Thoracic aorta (tissue), 2 donors: ENCODE measurements at places on chromosomes 2 and 18.

DNA sequence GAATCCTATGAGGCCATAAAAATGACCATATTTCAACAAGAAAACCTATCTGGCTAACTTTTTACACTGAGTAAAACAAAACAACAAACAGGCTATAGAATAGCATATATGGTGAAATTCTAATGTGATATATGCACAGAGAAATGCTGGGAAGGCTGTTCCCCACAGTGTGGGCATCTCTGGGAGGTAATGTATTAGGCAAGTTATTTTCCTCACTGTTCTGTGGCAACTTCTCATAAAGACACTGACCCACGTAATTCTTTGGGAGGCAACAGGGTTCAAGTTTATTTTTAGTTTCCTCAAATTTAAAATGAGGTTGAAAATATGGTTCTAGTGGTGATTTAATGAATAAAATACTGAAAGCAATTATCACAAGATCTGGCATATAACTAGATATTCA lies 46.7 kb downstream of the RNU4ATAC start:
- no peak for DNase-seq

DNA sequence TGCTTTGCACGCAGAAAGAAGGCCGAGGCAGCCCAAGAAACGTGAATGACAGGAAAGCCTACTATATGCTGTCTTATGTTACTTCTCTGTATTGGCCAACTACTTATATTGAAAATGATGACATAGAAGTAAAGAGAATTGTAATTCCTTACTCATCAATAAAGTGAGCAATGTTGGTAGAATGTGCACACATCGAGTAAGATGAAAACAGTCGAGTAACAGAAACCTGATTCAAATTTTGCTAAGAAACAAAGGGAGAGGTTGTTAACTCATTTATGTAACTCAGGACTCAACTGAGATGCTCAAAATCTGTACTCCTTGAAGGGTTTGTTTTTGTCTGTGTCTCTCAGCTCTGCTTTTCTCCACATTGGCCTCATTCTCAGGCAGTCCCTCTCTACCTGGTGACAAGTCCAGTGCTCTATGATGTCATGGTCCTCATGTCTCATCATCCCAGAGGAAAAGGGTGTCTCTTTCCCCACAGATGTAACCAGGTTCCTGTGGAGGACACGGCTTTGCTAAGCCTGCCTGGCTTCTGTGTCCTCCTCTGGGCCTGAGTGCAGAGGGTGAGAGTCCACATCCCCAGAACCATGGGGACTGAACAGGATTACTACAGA lies 30.3 kb upstream of the CCDC93 start:
- no peak for DNase-seq

DNA sequence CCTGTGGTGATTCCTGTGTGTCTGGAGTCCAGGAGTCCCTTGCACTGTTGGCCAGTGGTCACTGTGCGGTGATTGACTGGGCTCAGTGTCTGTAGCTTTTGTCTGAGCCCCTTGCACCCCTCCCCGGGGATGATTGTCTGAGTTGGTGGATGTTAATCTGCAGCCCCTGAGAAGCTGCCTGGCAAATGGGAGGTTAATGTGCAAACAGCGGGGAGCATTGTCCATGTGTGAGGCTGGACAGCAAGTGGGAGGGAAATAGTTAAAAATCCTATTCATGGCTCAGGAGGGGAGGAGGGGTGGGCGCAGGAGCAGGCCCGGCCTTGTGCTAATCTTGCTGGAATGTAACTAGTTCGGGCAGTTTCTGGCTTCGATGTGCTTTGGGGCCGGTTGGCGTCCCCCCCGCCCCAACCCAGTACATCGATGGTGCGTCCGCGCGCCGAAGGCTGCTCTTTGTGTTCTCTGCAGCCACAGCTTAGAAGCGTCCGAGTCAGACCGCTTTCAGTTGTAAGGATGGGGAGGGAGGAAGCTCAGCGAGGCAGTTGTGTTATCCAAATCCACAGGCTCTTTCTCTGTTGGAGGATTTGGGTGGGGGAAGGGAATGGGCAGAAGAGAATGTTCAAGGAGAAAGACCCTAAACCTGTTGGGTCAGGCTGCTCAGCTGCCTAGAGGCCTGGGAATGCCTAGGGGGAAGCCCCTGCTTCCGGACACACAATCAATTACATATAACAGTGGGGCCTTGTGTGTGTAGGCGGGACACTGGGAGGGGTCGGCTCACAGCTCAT lies 71.8 kb downstream of the TGOLN2 start:
- no peak for DNase-seq

DNA sequence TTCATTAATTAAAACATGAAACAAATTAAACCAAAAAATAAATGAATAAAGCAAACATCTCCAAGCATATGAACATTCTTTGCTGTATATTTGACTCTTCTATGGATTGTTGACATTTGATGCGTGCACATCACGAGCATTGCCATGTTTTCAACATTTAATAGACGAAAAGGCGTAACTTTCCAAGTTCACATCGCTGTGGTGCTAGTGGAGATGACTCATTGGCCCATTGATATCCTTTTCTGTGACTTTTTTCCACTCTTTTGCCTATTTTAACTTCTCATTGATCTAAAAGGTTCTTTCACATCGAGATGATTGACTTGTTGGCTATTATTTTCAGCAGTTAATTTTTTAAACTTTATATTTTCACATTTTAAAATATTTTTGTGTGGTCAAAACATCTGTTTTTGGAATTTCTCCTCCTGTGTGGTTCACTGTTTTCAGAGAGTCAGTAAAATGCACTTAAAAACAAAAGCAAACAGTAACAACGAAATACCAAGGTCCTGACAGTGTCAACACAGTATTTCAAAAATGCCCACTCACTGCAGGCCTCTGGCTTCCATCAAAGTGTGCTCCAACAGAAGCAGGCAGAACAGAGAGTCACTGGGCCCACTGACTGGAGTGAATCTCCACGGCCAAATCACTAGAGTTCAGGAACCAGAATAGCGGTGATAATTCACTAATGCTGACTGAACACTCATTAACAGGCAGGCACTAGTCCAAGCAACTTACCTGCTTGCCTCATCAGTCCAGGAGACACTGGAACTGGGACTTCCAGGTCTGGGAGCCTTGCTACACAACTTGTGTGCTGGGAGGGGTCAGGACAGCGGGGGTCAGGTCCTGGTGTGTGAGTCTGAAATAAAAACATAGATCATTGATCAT lies 372.2 kb upstream of the SMIM21 start:
- no peak for DNase-seq

DNA sequence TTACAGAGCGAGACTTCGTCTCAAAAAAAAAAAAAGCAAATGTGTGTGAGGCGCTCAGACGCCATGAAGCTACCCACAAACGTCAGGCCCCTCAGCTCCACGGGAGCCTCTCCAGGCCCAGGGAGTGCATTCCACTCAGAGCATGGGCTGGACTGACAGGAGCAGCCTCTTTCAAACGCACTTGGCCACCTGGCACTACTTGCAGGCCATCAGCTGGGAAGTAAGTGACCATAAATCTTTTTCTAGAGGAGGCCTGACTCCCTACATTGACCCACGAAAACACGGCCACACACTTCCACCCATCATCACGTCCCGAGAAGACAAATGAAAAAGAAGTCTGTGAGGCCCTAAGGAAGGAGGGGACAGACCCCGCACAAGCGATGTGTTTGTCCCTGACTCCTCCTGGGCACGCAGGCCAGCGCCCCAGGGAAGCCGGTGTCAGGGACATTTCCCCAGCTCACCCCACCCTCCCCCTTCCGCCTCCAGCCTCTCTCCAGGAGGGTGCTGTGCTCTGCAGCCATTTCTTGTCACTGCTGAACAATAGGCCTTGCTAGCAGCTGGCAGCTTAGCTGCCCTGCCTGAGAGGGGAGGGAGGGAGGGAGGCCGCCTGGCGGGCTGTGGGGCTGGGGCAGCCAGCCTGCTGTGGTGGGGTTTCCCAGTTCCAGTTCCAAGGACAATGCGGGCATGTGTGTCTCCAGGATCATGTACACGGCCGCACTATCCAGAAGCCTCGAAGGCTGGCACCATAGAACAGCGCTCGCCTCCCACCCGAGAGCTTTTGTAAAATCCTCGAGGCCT lies 26.6 kb downstream of the SERTAD2 start:
- DNase-seq: no peak

GRCh38 chr2:96325041-96325883 lies at the start of gene ITPRIPL1:
ITPRIPL1 (plus strand) TSS chr2:96325317; CDS start chr2:96325840, 523 bp downstream.
- no peak for DNase-seq

DNA sequence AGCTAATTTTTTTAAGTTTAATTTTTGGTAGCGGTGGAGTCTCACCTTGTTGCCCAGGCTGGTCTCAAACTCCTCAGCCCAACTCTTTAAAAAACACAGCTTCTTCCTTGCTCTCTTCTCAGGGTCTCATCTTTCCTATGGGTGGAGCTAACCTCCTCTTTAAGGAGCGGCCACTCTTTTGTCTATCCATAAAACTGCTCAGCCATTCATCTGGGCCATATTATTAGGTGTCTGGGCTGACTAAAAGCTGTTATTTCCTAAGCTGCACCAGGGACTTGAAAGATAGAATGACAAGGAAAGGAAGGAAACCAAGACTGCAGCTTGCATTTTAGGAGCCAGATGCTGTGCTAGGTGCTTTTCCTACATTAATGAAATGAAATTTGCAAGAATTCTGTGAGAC lies 35.8 kb upstream of the THOC1 start:
- DNase-seq: no peak

DNA sequence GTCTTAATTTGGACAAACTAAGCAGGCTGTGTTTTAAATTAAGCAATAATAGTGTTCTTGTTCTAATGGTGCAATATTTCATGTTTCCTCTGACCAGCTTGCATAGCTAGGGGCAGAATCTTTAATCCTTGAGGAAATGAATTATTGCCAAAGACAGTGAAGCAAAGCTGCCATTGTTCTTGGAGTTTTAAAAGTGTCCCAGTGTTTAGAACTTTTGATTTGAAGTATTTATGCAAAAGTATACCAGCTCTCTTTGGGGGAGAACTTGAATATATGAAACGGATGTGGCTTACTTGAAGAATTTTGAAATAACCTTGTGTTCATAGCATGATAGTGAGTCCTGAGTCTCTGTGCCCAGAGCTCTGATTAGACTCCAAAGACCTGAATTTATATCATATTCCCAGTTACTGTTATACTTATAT lies 33.4 kb downstream of the ITGA6 start:
- DNase-seq: no peak

DNA sequence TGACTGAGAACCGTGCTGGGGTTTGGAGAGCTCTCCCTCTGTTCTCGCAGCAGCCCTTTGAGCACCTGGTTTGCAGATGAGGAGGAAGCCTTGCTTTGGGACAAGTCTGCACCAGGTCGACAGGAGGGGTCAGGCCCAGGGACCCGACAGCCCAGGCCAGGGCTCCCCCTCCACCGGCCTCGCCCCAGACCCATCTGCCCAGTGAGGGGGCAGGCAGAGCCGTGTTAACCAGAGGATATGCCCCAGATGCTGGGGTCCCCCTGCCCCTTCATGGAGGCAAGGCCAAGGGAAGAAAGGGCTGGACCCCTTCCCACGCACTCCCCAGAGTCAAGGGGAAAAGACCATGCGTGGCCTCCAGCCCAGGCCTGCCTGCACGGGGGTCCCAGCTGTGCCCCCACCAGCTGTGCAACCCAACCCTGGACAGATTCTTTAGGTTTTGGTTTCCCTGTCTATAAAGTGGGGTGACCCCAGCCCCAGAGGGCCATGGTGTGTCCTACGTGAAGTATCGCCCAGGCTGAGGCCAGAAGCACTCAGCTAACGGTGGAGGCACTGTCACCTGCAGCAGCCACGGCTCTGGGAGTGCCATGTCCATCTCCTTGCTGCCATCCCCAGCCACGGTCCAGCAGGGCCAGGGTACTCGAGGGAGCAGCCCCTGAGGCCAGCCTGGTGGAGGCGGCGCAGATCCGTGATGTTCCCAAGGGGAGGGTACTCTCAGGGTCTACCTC lies 4.8 kb upstream of the SNED1 start:
- no peak for DNase-seq

GRCh38 chr18:79442508-79443221 lies 46.9 kb downstream of the NFATC1 start:
- DNase-seq: no peak

- DNase-seq: no peak
Observed at GRCh38 chr2:40639320-40639719, 187.4 kb upstream of the SLC8A1 start.

DNA sequence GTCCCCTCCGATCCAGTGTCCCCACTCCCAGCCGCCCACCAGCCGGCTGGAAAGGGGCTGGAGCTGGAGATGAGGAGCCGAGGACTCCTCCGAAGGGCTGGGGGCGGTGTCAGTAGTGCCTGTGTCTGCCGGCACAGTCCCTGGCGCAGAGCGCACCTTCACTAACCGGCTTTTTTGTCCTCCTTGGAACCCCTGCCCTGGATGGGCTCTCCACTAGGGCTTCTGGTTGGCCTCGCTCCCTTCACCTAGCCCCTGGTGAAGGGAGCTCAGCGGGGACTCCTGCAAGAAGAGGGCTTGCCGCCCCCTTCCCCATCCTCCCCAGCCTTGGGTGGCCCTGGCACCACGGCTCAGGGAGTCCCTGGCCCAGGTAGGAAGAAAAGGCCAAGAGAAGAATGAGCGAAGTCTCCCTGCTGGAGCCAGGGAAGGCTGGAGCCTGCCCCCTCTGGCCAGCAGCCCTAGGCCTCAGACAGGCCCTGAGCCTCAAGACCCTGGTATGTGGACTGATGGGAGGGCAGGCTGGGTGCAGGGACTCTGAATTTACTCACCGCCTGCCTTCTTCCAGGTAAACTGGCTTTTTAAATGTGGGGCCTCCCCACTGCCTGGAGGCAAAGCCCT lies 570 bp upstream of the ECEL1 start:
- DNase-seq: no peak

DNA sequence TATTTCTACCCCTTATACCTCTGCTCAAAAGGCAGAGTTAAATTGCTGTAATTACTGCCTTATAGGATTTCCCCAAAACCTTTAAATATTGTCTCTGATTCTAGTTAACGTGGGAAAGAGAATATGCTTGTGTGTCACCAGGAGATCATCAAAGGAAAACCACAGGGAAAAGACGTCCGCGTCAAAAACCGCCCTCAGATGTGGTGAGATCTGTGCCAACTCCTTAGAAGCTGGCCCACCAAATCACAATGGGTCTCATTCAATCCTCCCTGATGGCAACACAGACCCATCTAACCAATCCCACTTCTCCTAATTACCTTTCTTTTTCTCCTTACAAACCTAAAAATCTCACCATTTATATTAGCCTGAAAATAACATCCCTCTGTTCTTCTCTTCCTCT lies 25.4 kb downstream of the VPS54 start:
- no peak for DNase-seq

DNA sequence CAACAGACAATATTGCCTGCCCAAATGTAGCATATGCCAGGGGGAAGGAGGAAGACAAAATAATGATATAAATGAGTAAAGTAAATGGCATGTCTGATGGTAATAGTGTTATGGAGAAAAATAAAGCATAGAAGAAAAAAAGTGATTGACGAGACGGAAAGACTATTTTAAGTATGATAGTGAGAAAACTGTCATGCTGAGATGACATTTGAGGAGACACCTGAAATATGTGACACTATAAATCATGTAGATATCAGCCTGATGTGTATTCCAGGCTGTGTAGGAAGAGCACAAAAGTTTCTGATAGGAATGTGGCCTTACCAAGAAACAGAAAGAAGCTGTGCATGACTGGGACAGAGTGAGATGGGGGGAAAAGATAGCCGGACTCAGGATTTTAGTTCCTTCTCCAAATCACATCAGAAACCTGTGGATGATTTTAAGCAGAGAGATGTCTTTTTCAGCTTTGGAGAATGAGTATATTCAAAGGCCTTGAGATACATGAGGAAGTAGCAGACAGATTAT lies 387.3 kb upstream of the SYT4 start:
- DNase-seq: no peak
